PC-9 (cell line): ENCODE measurements at places on chromosomes 6 and 20. TPM values are rescaled to one million over a fixed set of nuclear protein-coding genes. Genes with fewer than 3 reads are reported as not detected.

The ESR1 gene
- total RNA-seq, result 1.5 TPM in 2 replicates

DNA sequence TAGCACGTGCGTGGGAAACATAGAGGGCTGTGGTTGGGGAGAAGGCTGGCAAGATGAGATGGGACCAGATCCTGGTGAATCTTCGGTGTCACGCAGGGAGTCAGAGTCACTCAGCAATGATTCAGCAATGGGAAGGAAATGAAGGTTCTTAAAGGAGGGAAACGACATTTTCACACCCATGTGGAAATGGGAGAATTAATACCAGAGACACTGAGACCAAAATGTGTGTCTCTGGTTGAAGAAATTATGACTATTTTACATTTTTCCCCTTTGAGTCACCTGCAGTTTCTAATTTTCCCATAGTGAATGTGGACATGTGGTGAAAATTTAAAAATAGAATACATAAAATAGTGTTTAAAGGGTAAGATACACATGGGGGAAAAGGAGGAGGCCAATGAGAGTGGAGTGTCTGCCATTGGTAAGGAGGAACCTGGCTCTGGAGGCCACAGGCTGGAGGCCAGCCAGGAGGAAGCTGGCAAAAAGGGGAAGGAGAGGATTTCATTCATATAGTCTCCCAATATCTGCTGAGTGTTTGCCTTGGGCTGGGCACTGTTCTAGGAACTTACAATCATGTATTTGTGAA is 17.5 kb downstream of the NRN1 start:
- DNase-seq, result no peak

GRCh38 chr6:37960139-37960935 is 140.8 kb downstream of the ZFAND3 start:
- no peak for DNase-seq

DNA sequence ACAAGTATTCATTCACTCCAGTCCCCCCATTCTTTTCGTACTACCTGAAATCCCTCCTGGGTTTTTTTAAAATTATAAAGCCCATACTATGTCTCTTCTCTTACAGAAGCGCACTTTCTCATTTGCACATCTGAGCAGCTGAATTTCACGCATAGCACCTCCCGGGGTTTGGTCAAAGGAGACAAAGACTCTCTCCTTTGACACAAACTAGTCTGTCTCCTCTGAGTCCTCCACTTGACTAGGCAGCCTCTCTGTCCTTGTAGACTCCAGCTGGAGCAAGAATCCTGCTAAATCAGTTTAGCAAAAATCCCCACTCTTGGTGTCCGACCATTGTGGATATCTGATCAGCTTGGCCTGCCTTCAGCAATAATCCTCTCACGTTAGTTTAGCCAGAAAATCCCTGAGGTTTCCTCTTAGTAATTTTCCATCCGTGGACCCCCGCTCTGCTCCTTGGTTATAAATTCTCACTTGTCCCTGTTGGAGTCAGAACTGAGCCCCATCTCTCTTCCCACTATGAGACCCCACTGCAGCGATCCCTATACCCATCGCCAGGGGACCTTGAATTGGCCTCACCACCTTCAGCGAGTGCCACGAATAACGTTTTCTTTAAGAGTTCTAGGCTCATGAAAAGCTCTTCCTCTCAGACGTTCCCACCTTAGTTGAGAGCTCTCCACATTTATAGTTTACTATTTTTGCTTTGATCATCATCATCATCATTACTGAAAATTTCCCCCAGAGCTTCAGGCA is 29.0 kb downstream of the PDYN start:
- DNase-seq, result no peak

GRCh38 chr6:35876902-35877301 is 44.0 kb downstream of the SRPK1 start:
- DNase-seq, result no peak
